CD4-positive, alpha-beta T cell treated with Interleukin-4 for 1 hour (primary cell): ENCODE measurements at places on chromosomes 11 and 22.
A peak's percentile ranks its signal among the peaks of the same experiment; 100 is the strongest.

GRCh38 chr11:31805629-31806185 is 5.4 kb downstream of the PAX6 start:
- DNase-seq = no peak

GRCh38 chr22:46135611-46136485 is 14.5 kb upstream of the PPARA start:
- no peak for DNase-seq

DNA sequence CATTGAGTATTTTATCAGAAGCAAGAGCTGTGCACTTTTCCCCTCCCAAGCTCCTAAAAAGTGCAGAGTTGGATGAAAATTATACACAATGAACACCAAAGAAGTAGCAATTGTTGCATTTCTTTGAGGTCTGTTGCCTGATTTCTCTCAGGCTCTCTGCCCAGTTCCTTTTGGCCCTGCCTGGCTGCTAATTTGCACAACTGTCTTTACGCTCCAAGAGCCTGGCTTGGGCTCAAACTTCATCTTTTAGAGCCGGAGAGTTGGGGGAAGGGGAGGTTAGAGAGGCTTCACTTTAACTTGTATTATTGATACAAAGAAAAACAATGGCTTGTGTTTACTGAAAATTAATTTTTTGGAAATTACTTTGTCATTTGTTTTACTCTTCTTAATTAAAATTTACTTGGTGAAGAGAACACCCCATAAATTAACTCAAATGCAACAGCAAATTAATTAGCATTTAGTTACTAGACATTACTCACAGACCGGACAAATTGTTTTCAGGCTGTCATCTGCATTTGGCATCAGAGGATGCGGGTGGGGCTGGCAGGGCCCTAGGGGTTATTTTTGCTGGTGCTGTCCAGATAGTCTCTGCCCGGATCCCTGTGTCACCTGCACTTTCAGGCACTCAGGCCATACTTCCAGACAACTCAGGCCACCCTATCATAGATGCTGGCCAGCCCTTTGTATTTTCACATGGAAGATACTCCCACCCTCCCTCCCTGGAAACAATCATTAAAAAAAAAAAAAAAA is 407.3 kb downstream of the NXPE2 start:
- DNase-seq = no peak

DNA sequence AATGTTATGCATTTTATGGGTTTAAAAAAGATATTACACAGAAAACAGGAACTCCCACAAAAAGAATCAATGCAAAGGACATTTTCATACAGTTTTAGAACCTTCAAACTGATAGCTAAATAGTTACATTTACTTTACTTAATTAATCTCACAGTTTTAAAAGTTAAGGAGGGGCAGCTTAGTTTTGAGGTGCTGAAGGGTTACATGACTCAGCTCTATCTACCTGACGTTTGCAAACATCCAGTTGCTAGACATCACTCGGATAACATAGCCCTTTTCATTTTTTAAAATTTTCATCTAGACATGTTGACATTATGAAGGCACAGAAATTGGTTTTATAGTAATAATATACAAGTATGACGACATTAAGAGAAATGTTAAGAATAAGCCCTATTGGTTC is 53.7 kb upstream of the HSD17B12 start:
- DNase-seq = no peak

GRCh38 chr11:41099654-41100053 is 359.8 kb downstream of the LRRC4C start:
- no peak for DNase-seq

DNA sequence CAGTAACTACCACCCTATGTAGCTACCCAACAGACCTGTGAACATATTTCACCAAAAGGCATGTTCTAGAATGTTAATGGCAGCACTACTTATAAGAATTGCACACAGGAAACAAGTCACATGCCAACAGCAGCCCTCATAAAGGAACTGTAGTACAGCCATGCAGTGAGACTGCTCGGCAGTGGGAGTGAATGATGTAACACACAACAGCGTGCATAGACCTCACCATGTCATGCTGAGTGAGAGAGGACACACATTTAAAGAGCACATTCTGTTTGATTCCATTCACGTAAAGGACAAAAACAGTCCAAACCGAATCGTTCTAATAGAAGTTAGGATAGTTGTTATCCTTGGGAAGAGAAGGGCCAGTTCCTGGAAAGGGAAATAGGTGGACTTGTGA is 27.2 kb upstream of the KIRREL3 start:
- DNase-seq = no peak

DNA sequence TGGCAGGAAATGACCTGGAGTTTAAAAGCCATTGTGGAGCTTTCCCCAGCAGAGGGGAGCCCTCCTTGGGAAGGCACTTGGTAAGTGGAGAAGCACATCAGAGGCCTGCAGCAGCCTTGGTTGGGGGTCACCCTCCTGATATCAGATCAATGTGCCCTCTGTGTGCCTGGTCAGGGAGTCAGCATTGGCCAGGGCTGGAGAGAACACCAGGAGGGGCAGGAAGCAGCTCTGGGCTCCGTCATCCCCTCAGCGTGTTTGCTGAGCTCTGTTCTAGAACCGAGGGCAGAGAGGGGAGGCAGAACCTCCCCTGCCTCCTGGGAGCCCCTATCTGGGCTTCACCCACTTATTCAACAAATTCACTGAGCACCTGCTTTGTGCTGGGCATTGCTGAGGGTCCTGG is 846.0 kb downstream of the TBC1D22A start:
- no peak for DNase-seq

DNA sequence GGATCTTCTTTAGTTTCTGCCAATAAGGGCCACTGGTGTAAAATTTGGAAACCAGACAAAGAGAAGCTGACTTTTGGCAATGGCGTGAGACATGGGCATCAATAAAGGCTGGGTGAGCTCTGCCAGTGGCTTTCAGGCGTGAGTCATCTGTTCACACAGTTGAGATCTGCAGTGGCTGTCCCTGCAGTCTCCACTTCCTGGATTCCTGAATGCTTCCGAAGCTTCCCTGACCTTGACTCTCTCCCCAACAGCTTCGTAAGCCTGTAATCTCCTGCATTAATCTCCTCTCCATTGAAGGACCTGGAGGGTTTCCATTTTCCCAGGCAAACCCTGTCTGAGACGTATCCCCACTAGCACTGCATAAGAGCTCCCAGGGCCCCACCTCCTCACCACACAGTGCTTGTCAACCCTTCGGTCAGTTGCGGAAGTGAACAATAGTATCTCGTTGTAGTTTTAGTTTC is 574.7 kb downstream of the TBC1D22A start:
- peak; percentile 1 for DNase-seq

DNA sequence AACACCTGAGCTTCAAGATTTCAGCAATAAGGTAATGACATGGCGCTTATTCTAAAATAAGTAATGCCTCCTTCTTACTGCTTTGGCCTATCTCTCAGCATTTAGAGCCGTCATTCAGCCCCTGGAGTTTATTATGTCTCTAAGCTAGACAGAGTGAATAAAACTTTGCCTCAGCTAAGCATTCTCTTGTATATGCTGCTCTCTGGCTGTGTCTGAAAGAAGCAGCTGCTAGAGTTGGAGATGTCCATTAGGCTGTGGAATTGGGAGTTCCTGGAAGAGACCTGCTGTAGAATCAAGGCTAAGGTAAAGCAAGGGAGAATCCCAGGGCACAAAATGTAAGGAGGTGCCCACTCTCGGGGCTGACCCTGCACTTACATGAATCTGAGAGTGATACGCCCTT is 35.5 kb upstream of the TTC12 start:
- no peak for DNase-seq

DNA sequence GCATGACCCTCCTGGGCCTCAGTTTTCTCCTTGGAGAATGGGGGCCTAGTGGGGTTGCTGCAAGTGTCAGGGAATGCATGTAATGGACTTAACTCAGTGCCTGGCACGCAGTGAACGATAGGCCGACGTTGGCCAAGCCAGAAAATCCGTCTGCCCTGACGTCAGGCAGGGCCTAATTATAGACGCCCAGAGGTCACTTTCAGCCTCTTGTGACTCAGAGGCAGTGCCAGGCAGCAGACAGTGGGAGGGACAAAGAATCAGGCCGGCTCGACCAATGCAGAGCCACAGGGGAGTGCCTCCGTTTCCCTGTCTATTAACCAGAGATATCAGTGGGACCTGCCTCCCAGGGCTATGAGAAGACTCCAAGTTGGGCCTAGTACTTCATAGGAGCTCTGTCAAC is 115.0 kb downstream of the MN1 start:
- DNase-seq = no peak

GRCh38 chr11:2517386-2518064 is 72.7 kb downstream of the KCNQ1 start:
- DNase-seq = peak; percentile 5

DNA sequence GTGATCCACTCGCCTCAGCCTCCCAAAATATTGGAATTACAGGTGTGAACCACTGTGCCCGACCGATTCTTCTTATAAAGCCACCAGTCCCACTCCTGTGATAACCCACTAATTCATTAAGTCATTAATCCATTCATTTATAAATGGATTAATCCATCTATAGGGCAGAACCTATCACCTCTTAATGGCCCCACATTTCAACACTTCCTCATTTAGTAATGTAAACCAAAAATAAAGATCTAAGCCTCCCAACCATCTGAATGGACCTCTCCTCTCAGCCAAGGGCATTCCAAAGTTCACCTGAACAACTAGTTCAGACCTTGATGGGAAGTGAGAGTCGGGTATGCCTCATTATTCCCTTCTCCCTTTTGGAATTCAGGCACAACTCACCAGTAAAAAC is 9.9 kb upstream of the MRPL11 start:
- DNase-seq = no peak

DNA sequence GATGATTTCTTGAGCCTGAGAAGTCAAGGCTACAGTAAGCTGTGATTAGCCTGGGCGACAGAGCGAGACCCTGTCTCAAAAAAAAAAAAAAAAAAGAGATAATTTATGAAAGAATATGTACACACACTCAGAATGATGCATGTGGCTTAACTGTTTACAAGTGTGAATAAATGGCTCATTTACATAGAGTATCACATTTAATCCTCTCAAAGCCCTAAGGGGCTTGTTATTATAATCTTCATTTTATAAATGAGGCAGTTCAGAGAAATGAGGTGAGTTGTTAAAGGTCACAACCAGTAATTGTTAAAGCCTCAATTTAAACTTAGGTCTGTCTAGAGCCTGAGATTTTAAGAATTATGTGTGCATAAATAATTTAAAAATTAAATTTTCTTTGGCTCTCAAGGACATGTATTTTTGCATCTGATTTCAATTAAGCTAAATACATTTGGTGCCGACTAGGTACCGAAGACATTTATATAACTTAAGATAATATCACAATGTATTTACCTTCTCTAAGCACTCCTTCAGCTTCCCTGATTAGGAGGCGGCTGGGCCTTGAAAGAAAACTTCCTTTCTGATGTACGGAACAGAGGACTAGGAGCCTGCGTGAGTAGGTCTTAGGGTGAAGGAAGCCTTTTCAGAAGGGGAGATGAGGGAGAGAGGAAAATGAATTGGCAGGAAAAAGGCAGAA is 28.5 kb upstream of the DDX6 start:
- DNase-seq = no peak

DNA sequence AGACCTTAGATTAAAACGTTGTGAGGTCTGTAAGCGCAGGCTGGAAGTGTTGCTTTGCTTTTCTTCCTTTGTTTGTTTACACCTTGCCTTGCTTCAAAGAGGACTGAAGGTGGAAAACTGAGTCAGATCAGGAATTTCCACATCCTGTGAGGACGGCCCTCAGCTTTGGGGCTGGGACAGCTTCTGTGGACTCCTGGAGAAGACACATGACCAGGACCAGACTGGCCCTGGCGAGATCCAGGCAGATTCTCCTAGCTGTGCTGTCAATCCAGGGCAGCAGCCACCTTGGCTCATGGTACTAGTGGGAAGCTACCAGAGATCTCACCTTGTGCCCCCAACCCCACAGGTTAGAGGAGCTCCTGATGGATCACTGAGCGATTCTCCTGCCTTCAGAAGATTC is 1461.9 kb downstream of the TBC1D22A start:
- DNase-seq = no peak
